ENCODE measurements at places on chromosomes 12 and 14.

- no peak for DNase-seq
These were observed 4.4 kb downstream of the ZNF219 start for GRCh38 chr14:21093769-21094681.

- no peak for DNase-seq
These were observed 69.4 kb downstream of the FGD6 start for GRCh38 chr12:95147866-95148265.

DNA sequence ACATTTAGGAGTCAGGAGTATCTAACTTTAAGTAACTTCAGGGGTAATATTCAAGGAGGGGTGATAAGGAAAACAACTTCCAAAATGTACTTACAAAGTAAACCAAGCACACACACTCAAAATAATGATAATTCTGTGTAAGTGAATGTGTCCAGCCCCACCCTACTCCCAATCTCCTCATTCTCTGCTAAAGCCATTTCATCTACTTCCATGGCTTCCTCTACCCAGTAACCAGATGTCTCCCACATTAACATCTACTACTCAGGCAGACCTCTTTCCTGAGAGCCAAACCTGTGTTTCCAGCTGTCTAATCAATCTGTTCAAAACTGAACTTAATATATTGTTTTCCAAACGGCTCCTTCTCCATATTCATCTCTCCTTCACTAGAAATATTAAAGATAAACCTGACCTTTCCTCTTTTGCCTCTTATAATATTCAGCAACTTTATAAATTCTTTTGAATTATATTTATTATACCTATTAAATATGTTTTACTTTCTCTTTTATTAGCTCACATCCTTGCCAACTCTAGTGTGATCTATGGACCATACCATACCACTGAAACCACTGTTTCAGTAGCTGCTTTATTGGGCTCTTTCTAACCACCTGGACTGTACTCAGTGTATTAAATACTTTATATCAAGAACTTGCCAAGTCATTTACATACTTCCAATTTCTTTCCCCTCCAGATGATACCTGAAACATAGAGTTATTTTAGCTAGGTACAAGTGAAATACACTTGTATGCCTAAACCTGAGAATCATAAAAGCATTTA is 170.7 kb downstream of the PPFIA2 start:
- DNase-seq = no peak

DNA sequence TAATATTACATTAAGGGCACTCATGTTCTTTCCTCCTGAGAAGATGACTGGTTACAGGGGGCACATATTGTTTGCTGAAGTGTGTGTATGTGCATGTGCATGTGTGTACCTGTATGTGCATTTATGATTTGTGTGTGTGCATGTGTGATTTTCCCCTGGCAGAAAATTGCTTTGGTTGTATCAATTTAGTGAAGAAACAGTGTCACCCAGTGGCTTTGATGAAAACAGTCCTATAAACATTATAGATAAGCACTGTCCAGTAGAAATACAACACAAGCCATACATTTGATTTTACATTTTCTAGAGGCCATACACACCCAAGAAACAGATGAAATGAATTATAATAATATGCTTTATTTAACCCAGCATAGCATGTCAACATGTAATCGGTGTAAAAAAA is 8.6 kb downstream of the PDE3A start:
- no peak for DNase-seq

DNA sequence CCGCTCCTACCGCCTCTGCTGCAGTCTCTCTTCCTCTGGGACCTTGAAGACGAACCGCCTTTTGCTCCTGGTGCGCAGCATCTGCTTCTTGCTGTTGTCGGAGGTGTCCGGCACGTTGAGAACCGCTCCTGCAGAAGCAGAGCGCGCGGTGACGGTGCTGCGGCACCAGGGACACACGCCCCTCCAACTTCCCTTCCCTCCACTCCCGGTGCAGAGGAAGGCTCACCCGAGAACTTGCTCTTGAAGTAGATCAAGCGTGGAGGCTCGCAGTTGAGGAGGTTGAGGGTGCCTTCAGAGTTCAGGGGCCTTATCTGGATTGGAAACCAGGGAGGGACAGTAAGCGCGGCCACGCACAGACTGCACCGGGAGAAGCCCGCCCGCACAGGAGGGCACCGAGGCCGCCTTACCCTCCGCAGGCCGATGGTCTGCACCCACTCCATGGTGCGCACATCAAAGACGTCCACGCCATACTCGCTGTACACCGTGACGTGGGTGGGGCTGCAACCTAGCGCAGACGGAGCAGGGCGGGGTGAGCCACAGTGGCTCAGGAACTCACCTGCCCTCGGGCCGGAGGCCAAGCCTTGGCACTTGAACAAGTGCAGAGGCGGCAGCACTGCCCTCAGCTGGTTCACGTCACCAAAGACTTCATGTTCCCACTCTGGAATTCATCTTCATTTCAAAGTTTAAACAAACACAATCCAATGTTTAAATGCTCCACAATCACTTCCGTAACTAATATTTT is 17.5 kb downstream of the AMN start:
- no peak for DNase-seq

GRCh38 chr12:63149909-63150712 is 890 bp downstream of the AVPR1A start:
- DNase-seq = no peak

- no peak for DNase-seq
These were observed 60.3 kb upstream of the TBPL2 start for GRCh38 chr14:55500708-55501107.

- no peak for DNase-seq
These were observed 132.3 kb downstream of the TMEM132C start for GRCh38 chr12:128399253-128399652.

DNA sequence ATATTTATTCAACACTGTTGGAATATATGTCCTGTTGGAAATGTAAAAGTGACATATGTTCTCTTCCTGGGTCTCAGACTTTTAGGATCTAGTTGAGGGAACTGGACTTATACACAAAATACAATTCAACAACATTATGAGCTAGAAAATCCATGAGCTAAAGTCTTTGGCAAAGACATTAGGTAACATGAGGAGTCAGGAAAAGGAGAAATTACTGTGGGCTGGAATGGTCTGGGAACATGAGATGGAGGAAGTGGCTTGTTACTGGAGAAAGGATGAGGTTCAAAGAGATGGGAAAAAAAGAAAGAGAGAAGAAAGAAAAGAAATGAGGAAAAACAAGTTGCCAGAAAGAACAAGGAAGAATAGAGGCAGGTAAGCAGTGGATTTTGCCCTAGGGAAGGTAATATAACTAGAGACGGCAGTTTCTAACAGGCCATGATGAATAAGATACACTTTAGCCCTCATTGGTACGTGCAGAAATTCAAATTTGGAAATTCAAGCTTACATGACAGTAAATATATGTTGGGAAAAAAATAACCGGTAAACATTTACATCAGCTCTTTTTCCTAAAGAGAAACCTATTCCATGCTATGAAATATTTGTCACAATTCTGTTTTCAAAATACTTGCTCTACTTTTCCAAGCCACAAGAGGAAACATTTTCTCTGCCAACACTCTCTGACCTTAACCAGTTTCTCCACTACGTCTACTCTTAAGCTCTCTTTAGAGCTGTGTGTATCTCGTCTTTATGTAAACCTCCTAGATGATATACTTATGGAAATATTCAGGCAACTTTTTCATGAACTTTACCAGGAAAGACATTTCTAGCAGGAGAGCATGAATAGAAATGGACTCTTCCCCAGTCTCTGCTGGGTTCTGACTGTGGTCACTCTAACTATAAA is 268.8 kb upstream of the BTG1 start:
- DNase-seq = no peak

DNA sequence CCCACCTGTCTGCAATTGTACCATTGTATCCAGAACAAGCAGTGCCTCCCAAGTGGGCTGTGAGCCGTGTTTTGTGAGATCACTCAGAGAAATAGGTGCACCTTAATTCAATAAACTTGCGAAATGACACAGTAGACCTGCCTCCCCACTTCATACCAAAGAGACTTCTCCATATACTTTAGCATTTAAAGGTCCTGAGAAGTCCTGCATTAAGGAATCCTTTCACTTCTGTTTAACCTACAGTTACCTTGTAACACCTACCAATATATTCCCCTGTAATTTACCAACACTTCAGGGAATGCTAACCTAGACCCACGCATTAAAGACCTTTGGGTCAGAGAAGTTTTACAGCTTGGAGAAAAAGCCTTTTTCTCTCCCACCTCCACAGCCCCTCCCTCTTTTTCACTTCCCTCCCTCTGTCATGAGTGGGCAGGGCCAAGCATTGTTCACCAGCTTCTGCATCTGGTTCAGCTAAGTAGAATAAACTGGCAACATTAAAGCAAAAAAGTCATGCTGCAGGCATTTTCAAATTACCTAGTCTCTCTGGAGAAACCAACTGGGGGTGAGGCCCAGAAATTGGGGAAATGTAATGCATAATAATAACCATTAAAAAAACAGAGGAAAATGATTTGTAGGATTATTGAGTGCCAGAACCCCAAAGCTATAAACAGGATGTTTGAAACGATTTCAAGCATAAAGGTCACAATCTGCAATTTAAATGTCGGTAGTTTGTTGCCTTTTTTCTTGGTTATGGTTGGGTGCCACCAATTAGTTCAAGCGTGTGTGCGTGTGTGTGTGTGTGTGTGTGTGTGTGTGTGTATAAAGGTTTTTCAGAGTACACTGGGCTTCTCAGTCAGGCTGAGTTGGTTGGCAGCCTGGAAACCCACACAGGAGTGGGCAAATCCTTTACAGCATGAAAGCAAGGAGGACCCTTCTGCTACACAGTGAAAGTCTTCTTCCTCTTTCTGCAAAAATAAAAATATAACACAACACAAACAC is 13.7 kb upstream of the WSCD2 start:
- DNase-seq = no peak

DNA sequence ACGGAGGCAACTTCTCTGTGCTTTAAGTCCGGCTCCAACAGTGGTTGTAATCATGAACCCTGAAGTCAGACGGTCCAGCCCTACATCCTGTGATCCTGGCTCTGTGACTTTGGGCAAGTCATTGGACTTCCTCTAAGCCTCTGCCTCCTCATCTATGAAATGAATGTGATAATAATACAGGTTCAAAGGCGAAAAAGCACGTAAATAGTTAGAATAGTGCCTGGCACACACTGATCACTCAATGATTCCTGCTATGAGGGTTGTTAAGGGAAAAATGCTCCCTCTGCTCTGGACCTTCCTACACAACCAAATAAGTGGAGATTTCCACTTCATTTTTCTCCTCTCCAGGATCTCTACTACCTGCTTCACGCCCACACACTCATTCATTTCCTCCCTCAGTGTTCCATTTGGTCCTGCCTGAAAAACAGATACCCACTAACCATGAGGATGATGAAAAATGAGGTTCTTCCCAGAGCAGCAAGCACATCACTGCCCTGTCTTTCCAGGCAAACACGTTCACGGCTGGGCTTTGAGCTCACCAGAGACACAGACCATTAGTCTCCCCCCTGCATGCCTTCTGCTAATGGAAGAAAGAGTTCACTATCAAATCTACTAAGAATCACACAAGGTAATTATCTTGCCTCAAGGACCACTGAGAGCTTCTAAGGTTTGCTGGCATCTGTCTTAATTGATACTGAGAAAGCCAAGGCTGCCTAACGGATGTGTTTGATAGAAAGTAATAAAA is 13.2 kb downstream of the NUAK1 start:
- DNase-seq = no peak

DNA sequence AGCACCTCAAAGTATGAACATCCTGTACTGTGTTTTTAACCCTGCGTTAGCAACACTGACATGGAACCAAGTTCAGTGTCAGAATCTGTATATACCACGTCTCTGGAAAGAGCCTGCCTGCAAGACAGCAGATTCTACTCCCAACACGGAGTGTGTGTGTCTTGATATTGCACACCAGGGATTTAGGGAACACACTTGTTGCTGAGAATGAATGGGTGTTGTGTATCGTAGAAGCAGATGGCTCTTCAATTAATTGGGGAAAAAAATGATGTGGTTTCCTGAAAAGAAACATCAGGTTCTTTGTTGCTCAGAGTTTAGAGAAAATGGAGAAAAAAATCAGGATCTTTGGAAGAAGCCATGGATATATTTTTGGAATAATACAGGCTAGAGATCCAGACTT is 170.8 kb downstream of the EGLN3 start:
- no peak for DNase-seq

- DNase-seq = no peak
These were observed 1085.4 kb downstream of the SLC6A15 start for GRCh38 chr12:83827193-83827592.

GRCh38 chr12:54051874-54052437 is 1.7 kb upstream of the HOXC4 start:
- DNase-seq = no peak

- DNase-seq = peak; percentile 58
These were observed at the start of gene SGPP1 for GRCh38 chr14:63727736-63728728. Gene SGPP1 (minus strand): TSS chr14:63728065. CDS start chr14:63727944, 121 bp downstream.

DNA sequence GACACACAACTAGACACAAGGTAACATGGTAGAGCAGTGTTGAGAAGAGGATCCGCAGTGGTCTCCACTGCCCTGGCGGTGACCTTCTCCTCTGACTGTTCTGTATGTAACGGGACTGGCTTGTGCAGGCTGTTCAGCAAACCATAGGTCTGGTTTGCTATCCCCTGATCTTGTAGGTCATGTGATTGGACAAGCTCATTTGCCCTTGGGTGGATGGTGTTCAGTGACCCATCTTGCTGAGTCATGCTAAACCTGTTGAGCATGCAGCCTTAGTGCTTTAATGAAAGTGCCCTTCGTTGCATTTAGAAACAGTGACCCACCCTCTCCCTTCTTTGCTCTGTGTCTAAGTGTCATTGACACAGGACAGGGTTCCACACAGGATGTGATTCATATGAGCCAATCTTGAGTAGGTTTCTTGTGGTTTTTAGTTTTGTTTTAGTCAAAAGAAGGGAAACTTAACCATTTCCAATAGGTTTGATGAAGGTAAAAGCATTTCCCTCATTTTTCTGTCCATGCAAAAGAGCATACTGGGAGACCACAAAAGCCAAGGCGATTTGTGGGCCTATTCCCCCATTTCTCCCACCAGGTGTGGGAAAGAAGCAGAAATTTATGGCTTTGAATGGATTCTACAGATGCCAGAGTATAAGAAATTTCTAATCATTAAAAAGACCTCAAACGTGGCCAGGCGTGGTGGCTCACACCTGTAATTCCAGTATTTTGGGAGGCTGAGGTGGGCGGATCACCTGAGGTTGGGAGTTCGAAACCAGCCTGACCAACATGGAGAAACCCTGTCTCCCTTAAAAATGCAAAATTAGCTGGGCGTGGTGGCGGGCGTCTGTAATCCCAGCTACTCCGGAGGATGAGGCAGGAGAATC is 32.6 kb upstream of the HIF1A start:
- peak; percentile 34 for DNase-seq

- peak; percentile 3 for DNase-seq
These were observed at the start of gene LTBR for GRCh38 chr12:6383572-6384498. Gene LTBR (plus strand): TSS chr12:6384162. CDS start chr12:6384359, 197 bp downstream.
